NCI-H460 (cell line): ENCODE measurements at places on chromosomes 7 and 10. TPM values are rescaled to one million over a fixed set of nuclear protein-coding genes. Genes with fewer than 3 reads are reported as not detected.

The TMEM196 gene
- not detected in 2 replicates for total RNA-seq

- DNase-seq: no peak
Measured at GRCh38 chr7:22565315-22565811, 65.4 kb upstream of the STEAP1B start.

The NPTX2 gene
- 1.4 and 2.0 TPM in 2 replicates for total RNA-seq

- no peak for DNase-seq
Measured at GRCh38 chr7:96237040-96237439, 84.9 kb downstream of the SLC25A13 start.

DNA sequence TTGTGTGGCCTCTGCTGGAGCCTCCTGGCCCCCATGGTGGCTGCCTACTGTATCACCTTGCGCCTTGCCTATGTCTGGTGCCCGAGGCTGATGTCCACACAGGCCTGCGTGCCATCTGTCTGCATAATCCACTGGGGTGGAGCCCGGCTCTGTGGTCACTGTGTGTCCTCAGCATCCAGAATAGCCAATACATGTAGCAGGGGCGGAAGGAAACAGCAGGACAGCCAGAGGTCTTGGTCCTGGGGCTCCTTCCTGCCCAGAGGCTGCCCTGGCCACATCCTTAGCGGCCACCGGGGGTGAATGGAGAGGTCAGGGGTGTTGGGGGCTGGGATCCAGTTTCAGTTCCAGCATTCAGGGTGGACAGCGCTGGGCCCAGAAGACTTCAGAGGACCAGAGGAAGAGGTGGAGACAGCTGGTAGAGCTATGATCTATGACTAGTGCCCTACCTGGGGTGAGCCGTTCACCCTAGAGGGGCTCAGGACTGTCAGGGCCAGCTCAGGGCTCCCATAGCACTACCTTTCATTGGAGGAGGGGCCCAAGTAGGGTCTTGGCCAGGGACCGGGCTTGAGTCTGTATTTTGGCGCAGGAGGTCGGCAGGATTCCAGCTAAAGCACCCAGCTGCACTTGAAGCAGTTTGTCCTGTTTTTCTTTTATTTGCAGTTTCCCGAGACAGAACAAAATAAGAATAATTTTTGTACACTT is 15.9 kb downstream of the YKT6 start:
- DNase-seq: no peak

- DNase-seq: no peak
Measured at GRCh38 chr10:69929575-69929974, 123.1 kb upstream of the MACROH2A2 start.

GRCh38 chr10:51389415-51390321 is 309.7 kb downstream of the CSTF2T start:
- peak; percentile 25 for DNase-seq

The OPN1SW gene
- total RNA-seq: not detected in 2 replicates

DNA sequence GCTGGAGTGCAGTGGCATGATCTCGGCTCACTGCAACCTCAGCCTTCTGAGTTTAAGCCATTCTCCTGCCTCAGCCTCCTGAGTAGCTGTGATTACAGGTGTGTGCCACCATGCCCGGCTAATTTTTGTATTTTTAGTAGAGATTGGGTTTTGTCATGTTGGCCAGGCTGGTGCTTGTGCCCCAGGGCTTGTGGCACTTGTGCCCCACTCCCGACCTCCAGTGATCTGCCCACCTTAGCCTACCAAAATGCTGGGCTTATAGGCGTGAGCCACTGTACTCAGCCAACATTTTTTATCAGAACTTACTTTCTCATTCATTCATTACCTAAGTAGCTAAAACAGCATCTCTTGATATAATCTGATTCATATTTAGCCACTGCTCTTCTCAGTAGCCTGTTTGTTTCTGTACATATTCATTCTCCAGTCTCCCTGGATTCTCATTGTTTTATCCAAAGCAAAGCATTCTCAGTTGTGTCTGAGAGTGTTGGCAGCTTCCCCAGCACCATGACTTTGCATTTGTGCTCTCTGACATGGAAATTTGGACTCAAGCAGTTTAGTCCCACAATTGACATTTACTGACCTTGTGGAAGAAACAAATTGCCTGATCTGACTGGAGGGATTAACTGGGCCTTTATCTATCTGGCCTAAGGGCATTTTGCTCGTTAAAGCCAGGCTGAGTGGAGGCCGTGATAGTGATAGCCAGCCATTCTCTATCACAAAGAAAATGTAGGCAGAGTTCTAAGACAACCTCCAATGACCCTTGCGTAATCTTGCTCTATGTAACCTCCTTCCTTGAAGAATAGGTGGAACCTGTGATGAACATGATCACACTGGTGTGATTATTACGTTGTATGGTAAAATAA is 44.9 kb downstream of the AKR1B15 start:
- peak; percentile 91 for DNase-seq

- no peak for DNase-seq
Measured at GRCh38 chr10:34153663-34154382, 661.3 kb downstream of the PARD3 start.

DNA sequence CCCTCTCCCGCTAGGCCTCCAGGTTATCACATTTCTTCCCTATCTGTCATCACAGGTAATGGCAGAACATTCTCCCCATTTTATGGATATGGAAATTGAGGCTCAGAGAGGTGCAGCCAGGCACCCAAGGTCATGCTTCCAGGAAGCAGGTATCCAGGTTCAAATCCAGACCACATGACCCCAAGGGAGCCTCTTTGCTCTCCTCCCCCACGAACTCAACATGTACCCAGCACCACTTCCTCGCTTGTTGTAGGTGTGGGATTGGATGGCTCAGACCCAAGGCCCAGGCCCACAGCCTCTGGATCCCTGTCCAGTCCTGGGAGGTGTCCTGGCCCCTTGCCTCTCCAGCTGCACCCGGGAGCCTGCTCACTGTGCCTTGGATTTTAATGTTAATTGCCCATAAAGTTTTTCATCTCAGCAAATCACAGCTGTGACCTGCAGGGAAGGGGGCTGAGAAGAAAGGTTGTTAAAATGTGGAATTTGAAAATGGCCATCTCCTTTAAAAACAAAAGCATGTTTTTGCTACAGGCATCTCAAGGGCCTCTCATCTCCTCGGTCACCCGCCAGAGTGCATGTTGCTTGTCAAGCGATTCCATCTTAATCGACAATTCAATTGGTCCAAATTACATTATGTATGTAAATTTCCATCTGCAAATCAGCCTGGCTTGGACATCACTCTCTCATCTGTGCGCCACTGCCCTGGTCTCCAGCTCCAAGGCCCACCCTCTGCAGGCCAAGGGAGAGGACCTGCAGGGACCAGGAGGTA is 205.4 kb upstream of the ZMIZ1 start:
- DNase-seq: no peak

- no peak for DNase-seq
Measured at GRCh38 chr10:79403441-79404230, 41.8 kb downstream of the ZCCHC24 start.

- DNase-seq: no peak
Measured at GRCh38 chr10:13681528-13681927, 94.8 kb downstream of the PRPF18 start.

- no peak for DNase-seq
Measured at GRCh38 chr7:22238354-22239311, 118.3 kb downstream of the RAPGEF5 start.

The GNAT3 gene
- not detected in 2 replicates for total RNA-seq

The NKX6-2 gene
- total RNA-seq: not detected in 2 replicates

The SRRM3 gene
- 2.9 and 3.1 TPM in 2 replicates for total RNA-seq

- DNase-seq: no peak
Measured at GRCh38 chr7:14446829-14447228, 455.7 kb downstream of the DGKB start.
